ENCODE measurements at places on chromosomes 16 and 17.

GRCh38 chr16:4640572-4641305 is 16.1 kb downstream of the MGRN1 start:
- DNase-seq = no peak

GRCh38 chr17:73693071-73693470 is 48.8 kb upstream of the SDK2 start:
- no peak for DNase-seq

- no peak for DNase-seq
Measured at GRCh38 chr16:17861981-17862479, 391.3 kb upstream of the XYLT1 start.

- DNase-seq = no peak
Measured at GRCh38 chr17:39447561-39447960, 3.5 kb downstream of the MED1 start.

DNA sequence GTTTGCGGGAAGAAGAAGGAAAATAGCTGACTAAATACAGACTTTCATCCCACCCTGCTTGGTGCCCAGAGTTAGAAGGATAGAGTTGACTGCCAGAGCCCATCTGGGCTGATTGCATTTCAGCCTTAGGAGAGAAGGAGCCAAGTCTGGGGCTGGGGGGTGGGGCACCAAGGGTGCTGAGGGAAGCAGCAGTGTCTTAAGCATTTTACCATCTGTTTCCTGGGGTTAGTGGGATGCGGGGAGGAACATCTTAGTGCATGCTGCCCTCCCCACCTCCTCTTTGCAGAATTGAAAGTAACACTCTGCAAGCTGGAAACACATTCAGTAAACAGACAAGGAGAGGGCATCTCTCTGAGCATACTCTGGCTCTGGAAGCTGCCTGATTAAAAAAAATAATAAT is 1.5 kb upstream of the ARL5C start:
- DNase-seq = no peak

DNA sequence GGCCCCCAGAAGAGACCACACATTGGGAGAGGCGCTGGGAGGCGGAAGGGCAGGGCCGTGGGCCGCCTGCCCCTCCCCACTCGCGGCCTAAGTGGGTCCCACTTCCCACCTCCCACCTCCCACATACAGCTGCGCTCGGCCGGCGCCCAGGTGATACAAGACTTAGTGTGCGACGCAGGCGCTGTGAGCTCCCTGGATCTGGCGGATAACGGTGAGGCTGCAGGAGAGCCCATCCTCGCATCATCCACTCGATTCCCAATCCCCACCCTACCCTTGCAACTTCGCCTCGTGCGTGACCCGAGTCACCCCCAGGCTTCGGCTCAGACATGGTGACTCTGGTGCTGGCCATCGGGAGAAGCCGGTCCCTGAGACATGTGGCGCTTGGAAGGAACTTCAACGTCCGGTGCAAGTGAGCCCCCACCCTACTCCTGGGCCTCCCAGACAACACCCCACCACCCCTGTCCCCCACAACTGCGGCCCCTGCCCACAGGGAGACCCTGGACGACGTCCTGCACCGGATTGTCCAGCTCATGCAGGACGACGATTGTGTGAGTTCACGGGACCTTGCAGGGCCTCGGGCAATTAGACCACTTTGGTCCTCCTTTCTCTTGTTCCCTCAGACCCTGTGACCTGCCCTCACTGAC is 3.9 kb downstream of the CARMIL2 start:
- DNase-seq = no peak

DNA sequence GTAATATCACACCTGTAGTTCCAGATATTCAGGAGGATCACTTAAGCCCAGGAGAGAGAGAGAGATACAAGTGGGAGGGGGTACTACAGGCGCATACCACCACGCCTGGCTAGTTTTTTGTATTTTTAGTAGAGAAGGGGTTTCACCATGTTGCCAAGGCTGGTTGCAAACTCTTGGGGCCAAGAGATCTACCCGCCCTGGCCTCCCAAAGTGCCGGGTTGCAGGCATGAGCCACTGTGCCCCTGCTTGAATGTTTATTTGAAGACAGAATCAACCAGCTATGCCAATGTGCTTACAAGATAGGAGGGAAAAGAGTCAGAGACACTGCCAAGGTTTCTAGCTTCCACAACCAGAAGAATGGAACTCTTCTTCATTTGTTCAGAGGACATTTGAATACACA is 87.8 kb downstream of the STH start:
- no peak for DNase-seq

DNA sequence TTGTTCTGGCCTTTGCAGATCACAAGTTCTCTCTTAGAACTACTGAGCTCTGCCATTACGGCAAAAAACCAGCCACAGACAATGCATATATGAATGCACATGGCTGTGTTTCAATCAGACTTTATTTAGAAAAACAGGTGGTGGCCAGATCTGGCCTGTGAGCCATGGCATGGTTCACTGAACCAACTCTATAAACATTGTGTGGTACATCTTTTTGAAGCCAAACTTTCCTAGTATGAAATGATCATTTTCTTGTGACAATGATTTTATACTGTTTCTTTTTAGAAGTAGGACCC is 65.9 kb upstream of the AMZ2 start:
- DNase-seq = no peak

- DNase-seq = no peak
Measured at GRCh38 chr17:68684949-68685357, 83.8 kb upstream of the FAM20A start.

DNA sequence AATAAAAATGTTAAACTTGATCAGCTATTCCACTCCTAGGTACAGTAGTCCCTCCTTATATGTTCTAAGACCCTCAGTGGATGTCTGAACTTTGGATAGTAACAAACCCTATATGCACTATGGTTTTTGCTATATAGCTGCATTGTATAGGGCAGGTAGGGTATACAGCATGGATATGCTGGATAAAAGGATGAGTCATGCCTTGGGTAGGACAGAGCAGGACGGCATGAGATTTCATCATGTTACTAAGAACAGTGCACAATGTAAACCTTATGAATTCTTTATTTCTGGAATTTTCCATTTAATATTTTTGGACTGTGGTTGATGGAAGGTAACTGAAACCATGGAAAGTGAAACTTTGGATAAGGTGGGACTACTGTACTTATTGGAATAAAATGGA is 235.1 kb downstream of the CEP112 start:
- DNase-seq = no peak

All from NCI-H1048 (cell line).